Brain microvascular endothelial cell (primary cell): ENCODE measurements at places on chromosomes 6 and 20.
A peak's percentile ranks its signal among the peaks of the same experiment; 100 is the strongest.

GRCh38 chr6:92485487-92485886, 933.9 kb downstream of the EPHA7 start:
- no peak for DNase-seq

DNA sequence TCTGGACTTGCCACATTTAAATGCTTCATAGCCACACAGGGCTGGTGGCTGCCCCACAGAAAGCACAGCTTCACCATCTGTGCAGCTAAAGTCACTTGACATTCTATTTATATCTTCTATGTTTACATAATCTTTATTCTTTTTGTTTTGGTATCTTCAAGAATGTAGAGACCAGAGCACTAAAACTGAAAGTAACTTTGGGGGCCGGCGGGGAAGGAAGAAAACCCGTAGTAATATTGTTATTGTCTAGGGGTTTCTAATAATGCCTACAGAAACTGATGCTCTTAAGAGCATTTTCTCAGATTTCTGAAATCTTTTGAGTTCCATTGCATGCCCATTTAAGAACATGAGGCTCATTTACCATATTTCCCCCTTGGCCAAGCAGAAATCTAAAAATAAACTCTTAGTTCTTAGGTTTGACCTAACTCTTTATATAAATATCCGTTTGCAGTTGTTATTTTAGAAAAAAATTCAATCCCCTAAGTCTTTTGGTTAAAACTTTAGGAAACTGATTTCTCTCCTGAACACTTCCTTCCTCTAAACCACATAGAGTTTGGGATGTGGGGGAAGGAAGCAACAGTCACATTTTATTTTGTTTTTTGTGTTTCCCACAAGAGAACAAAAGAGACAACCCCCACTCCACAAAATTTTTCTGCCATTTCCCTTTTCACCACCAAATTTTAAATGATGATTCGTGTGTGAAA, 207.6 kb downstream of the OGFRL1 start:
- DNase-seq: peak; percentile 30

- DNase-seq: no peak
These were observed 20.1 kb upstream of the PLEKHG1 start for GRCh38 chr6:150579611-150580010.

- DNase-seq: no peak
These were observed 15.8 kb upstream of the HCK start for GRCh38 chr20:32036252-32036651.

DNA sequence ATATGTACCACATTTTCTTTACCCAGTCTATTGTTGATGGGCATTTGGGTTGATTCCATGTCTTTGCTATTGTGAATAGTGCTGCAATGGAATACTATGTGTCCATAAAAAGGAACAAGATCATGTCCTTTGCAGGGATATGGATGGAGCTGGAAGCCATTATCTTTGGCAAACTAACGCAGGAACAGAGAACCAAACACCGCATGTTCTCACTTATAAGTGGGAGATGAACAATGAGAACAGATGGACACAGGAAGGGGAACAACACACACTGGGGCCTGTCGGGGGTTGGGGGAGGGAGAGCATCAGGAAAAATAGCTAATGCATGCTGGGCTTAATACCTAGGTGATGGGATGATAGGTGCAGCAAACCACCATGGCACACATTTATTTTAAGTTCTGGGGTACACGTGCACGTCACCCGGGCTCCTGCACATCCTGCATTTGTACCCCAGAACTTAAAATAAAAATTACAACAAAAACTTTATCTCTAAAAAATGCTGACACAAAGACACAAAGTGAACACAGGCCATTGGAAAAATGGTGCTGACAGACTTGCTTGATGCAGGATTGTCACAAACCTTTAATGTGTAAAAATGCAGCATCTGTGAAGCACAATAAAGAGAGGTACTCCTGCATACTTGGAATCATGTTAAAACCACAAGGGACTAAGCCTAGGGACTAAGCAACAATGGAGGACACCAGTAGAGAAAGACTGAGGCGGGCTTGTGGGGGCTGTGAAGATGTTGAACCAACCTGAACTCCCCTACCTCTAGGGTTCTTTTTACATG, 48.8 kb downstream of the BCAS1 start:
- no peak for DNase-seq

DNA sequence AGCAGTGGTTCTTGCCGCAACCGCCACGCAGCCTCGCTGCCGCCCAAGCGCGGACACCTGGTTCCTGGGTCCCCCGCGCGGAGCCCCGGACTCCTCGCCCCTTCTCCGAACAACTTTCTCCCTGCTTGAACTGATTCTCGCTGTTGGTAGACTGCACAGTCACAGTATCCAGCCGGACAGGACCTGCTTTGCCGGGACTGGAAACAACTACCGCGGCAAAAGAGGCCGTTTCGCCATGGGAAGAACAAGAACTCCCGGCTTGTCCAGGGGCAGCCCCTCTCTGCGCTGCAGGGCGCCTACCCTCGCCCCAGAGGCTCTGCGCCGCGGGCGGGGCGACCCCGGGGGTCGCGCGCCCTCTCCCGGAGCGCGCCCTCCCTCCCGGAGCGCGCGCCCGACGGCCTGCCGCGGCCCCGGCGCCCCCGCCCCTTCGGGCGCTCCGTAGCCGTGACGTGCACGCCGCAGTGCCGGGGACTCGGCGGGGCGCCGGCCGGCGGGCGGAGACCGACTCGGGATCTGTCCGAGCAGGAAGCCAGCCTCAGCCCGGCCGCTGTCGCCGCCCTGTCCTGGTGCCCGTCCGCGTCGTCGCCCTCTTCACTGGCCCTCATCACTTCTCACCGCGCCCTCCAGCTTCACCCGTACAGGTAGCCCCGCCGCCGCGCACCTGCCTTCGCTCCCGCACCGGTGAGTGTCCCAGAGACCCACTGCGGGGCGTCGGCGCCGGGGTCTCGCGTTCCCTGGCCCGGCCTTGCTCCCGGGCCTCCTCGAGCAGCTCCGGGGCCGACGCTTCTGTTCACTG, at the start of gene MYO6:
Gene MYO6 (plus strand): TSS at position 497 of the 796 bp plus-strand sequence. CDS start 68,309 bp downstream, outside the sequence.
- DNase-seq: peak; percentile 35

DNA sequence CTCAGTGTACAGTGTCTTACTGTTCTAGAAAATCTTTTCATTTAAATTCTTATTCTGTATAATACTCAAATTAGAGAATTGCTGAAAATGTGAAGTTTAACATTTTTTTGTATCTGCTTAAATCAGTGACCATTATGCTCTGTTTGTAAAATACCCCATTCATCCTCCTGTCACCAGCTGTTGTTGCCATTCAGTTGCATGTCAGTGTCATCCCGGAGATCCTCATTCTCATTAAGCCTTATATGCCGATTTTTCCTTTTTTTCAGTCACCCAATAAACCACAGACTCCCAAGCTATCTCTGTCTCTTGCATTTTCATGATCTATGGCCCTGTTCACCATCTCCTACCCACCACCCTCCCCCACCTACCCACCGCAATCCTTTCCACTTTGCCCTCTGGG, 20.4 kb downstream of the GTF2H5 start:
- DNase-seq: no peak

DNA sequence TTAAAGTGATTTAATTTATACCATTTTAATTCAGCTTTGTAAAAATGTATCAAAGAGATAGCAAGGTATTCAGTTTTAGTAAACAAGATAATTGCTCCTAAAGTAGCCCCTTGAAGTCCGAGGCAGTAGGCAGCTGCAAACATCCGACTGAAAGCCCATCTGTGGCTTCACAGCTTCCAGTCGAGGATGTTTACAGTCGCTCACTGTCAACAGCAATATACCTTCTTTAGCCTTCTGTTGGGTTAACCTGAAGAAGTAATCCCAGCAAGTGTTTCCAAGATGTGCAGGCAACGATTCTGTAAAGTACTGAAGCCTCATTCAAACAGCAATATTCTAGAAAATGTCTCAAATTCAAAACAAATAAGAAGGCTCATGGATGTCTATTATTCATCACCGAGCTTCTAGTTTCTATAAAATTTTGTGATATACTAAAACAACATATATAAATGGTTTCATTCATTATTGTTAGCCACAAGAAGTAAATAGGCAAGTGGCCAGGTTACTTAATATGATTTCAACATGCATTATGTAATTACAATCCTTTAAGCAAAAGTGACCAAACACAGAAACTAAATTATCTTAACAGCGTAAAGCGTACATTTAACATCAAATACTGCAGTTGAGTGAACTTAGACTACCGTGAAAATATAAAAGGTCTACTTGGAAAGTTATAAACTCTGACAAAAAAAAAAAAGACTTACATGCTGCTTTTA, 115.0 kb downstream of the OGFRL1 start:
- DNase-seq: no peak

- DNase-seq: no peak
These were observed 4.0 kb upstream of the PLN start for GRCh38 chr6:118544105-118544504.

- no peak for DNase-seq
These were observed 19.3 kb upstream of the AKIRIN2 start for GRCh38 chr6:87721311-87721710.

GRCh38 chr6:47710295-47710694, 11.9 kb downstream of the ADGRF4 start:
- no peak for DNase-seq

DNA sequence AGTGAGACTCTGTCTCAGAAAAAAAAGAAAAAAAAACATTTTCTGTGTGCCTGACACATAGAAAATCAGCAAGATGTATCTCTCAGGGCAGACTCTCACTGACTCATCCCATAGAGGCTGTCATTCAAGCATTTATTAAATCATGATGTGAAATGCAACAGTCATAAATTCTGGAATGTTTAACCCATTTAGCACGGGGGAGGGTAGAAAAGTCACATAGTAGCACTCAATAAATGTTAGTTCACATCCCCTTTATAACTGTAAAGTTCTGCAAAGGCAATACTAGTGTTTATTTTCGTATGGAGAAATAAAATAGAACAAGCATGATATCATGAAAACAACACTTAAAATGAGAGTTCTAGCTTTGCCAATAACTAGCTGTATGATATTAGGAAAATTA, 15.5 kb upstream of the CARMIL1 start:
- peak; percentile 78 for DNase-seq

DNA sequence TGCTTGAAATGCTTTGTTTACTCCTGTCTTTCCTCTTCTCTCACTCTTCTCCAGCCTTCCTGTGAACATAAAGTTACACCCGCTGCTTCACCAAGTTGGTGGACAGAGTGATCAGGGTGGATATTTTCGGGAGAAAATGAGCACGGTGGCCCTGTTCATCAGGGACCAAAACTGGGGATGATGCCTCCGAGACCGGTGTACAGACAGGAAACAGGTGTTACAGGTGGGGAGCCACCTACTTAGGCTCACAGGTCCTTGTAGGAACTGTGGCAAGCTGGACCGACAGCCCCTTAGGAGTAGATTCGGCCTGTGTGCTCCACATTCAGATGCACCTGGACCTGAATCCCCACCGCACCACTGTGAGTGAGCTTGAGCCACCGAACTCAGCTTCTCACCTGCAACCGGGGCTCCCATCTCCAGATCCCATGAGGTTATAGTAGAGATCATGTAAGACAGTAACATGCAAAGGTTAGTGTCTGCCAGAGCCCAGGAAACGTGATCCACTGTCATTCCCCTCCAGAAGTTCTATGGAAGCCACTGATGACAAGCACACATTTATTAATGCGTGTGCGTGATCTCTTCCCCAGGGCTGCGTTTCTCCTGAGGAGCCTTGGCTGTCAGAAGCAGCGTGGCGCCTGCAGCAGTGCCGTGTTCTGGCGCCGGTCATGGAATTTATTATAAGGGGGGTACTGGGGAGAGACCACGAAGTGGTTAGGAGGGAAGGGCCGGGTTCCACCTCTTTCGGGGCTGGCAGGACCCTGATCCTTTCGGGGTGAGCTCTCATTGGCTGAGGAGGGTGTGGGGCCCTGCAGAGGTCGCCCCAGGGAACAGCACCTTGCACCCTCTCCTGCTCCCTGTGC, 94.2 kb downstream of the ERMARD start:
- DNase-seq: no peak

DNA sequence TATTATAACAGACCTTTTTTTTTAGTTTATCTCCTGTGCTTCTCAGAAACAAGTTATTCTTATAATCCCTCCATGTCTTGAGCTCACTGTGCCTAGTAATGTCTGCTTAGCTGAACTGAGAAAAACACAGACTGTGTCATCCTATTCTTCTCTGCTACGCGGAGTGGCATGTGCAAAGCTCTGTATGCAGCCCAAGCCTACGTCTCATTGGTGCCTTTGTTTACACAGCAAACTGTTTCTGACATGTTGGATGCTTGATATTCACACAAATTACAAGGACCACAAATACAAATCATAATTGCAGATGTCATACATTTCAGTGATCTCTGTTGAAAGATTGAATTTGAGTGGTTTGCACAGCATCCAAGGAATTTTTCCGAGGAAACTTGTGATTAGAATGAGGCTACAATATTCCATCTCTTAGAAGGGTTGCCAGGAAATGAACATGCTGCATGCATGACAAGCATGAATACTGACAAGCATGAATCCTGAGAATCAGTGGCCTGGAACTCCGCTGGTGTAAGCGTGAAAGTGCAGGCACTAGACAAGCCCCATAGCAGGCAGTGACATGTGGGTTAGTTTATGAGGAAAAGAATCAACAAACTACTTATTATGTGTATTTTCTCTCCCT, 128.4 kb upstream of the SGK1 start:
- DNase-seq: no peak

DNA sequence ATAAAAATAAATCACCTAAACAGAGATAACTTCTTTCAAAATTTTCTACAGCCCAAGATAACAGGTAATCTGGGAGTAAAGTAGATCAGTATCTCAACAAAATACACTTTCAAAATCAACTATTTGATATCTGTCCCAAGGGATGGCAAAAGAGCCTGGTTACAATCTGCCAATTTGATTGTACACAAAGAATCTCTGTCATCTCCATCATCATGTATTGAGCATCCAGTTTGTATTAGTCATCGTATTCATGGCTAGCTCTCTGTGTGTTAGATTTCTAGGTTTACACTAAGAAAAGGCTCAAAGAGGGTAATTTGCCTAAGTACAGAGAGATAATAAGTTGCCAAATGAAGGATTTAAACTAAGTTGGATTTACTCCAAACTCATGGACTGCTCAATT, 329.0 kb upstream of the NRSN1 start:
- no peak for DNase-seq

DNA sequence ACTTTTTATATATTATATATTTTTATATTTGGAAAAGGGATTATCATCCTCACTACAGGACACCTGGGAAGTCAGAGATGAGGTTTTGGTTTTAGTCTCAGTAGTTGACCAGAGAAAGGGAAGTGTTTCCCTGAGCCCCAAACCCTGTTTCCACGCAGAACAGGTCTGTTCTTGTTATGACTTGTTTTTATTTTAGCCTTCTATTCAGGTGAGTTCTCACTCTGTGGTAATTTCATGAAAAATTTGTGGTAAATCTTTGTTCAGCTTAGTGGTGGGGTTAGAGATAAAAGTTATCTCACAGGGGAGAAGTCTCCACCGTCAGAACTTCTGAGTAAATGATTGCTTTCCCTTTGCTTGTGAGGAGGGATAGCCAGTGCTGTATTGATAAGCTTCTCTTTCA, 224.9 kb downstream of the FARS2 start:
- no peak for DNase-seq

DNA sequence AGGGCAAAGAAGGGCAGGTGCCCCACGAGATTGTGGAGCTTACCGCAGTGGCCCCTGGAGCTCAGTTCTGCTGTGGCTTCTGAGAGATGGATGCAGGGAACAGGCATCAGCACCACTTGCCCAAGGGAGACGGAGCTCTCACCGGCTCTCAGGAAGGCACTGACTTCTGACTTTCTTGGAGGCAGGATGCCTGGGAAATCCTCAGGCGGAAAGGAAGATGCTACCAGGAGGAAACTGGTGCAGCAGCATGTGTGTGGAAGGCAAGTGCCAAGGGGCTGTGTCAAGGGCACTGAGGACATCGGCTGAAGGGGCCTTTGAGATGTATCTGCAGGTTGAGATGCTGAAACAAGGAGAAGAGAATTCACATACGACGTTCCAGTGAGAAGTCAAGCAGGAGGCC, 64.0 kb downstream of the FOXA2 start:
- no peak for DNase-seq

- DNase-seq: no peak
These were observed 218.6 kb downstream of the PKHD1 start for GRCh38 chr6:51868591-51869355.
